Activated CD4-positive, alpha-beta T cell treated with anti-CD3 and anti-CD28 coated beads, Interleukin-2, Interleukin-6, amounts not matched to agents 100 ng/mL and 50 ng/mL, durations not matched to agents 16 hours and 8 hours (primary cell): ENCODE measurements at places on chromosomes 6 and 20.
A peak's percentile ranks its signal among the peaks of the same experiment; 100 is the strongest.

GRCh38 chr6:105988321-105988720 lies 97.8 kb upstream of the PRDM1 start:
- DNase-seq, result no peak

DNA sequence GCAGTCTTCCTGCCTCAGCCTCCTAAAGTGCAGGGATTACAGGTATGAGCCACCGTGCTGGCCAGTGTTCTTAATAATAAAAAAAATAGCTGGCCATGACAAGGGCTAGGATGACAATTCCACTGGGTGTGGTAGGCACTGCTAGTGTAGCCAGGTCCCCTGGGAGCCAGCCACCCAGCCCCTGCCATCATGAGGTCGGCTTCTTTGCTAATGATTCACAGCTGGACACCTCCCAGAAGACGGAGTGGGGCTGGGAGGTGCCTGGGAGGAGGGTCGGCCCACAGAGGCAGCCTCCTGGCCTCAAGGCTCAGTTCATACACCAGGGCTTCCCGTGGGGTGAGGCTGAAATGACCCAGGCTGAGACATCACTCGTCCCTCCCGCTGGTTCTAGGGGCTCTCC lies 230.4 kb downstream of the TAF4 start:
- DNase-seq, result no peak

GRCh38 chr6:79249136-79249535 lies 14.7 kb upstream of the HMGN3 start:
- DNase-seq, result no peak

GRCh38 chr6:44925100-44925739 lies 402.9 kb upstream of the RUNX2 start:
- peak; percentile 65 for DNase-seq

DNA sequence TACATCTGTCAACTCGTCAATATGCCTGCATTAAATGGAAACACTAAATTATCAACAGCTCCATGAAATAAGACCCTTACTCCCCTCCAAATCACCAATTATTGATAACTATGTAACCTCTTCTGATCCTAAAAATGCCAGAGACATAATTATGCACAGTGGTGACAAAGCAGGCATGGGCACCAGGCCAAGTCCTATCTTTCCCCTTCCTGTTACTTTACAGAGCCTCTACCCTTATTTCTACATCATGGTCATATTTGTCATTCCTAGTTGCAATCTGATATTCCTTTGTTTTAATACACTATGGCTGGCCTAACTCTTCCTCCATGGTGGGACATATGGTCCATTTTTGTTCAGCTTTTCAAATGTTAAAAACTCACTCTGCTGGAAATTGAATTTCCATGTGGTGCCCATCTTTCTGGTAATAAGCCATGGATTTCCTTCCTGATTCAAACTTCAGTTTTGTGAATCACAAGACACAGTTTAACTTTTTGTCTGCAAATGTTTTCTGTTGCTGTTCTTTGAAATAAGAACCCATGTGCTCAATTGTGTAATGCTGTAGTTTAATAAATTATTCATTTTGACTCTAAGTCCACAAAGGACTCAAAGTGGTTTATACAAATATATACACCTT lies 41.8 kb upstream of the ARFGEF2 start:
- DNase-seq, result no peak

- no peak for DNase-seq
Measured at GRCh38 chr20:58923117-58923712, 57.8 kb upstream of the NELFCD start.

GRCh38 chr6:91094806-91095475 lies 508.1 kb upstream of the MAP3K7 start:
- no peak for DNase-seq

GRCh38 chr6:13729891-13730290 lies 18.3 kb upstream of the RANBP9 start:
- DNase-seq, result no peak

GRCh38 chr20:44001667-44002596 lies 87.3 kb downstream of the TOX2 start:
- DNase-seq, result peak; percentile 50

GRCh38 chr20:47720636-47721427 lies 64.4 kb downstream of the SULF2 start:
- DNase-seq, result no peak

GRCh38 chr20:41361757-41362747 lies 4.6 kb downstream of the EMILIN3 start:
- DNase-seq, result no peak

DNA sequence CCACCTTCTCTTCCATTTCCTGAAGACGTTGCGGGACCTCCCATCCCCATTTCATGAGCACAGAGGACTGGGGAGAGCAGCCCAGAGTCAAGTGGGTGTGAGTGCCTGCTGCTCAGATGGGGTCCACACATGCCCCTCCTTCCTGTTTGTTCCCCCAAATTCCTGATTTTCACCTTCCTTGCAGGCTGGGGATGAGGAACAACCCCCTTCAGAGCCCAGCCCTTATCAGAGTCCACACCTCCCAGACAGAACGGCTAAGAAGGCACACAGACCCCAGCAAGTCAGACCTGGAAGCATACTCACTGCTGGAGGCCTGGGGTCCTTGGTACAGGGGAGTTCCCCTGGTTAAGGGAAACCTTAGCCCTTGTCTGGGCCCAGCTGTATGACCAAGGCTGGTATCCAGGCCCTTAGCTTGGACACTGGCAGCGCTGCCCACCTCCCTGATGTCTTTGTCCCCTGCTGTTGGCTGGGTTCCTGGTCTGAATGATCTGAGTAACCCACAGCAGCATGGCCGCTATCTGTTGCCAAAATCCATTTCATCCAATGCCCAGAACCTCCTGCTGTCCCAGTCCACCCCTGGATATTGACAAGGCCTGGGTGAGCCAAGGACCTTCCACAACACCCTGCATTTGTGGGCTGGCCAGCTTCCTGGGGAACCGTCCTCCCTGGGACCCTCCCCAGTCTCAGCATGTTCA lies 230.9 kb downstream of the SYNDIG1 start:
- no peak for DNase-seq

GRCh38 chr20:31570735-31571617 lies 34.1 kb upstream of the ID1 start:
- DNase-seq, result no peak

- DNase-seq, result no peak
Measured at GRCh38 chr20:50815162-50815989, 20.5 kb downstream of the BCAS4 start.

DNA sequence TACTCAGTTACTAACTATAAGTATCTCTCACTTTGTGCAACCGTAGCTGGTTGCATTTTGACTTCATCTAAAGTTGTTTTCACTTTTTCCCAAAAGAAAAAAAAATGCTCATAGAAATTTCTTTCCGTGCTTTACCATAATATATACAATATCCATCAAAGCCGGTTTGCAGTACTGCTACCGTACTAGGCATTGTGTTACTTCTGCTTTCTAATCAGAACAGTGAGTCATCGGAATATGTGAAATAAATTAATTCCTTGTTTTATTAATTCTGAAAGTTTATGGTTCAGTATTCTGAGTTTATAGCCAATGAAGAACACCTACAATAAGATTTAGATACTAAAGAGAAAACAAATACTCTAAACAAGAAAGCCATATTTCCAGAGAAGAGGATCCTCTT lies 72.5 kb downstream of the TNFRSF21 start:
- DNase-seq, result no peak

GRCh38 chr6:29872791-29873190 lies 45.2 kb downstream of the HLA-G start:
- DNase-seq, result no peak

GRCh38 chr20:22385602-22386305 lies 198.6 kb downstream of the FOXA2 start:
- no peak for DNase-seq

DNA sequence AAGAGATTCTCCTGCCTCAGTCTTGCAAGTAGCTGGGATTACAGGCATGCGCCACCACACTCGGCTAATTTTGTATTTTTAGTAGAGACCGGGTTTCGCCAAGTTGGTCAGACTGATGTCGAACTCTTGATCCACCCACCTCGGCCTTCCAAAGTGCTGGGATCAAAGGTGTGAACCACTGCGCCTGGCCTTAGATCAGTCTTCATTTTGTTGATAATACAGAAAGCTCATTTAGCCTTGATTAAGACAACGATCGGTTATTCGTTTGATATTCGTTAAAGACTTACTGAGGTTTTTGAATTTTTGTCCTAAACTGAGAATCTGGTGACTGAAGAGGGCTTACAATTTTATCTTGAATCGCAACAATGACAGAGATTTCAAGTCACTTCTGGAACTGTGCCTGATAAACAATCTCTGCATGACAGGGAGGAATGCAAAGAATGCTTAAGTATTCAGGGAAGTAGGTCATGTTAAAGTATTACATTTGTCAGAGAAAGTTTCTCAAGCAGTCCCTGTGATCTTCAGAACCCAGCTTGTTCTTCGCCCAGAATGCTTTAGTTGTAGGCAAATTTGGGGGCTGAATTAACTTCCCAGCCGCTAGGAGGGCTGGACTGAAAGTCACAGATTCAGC lies 14.8 kb downstream of the AKAP12 start:
- DNase-seq, result no peak

GRCh38 chr6:167720456-167721285 lies 106.0 kb upstream of the AFDN start:
- no peak for DNase-seq

- DNase-seq, result no peak
Measured at GRCh38 chr6:83192456-83192855, 609 bp downstream of the PGM3 start.

DNA sequence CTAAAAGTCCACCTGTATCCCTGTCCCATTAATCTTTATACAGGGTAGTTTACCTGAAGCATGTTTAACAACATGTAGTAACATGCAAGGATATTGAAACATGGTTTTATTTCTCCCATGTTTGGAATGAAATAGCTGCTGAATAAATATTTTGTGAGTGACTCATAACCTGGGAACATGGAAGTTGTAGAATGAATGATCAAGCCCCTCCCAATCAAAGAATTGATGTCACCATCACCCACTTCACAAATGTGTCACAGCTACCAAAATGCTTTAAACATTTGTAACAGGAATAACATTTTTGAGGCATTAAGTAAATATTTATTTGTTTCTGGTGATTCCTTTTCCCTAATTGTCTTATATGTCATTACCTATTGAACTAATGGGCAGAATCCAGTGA lies 58.9 kb upstream of the TNFAIP3 start:
- DNase-seq, result no peak

- no peak for DNase-seq
Measured at GRCh38 chr20:35637276-35637675, 21.6 kb downstream of the SPAG4 start.

- no peak for DNase-seq
Measured at GRCh38 chr6:166408936-166409755, 26.4 kb upstream of the MPC1 start.

DNA sequence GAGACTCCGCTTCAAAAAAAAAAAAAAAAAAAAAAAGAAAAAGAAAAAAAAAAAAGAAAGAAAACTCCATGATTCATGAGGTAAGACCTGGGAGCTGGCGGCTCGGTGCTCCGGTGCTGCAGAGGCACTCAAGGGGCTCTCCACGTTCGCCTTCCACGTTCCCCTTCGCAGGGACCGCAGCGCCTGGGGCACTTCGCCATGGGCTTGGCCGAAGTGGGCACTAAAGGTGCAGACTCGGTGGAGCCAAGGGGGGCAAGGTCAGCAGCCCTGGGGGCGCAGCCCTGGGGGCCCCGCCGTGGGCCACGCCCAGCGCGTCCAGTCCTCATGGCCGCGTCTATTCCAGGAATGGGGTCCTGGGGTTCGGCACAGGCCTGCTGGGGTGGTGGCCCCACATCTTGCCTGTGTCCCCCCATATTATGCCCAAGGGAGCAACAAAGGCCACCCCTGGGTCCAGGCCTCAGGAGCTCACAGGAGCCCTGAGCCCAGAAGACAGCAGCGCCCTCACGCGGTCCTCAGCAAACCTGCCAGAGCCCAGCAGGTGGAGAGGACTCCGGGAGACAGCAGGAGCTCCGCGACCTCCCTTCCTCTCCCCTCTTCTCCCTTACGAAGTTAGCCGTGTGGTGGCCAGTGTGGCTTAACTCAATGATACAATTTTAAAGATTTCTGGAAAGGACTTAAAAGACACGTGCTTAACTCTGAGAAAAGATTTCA lies 21.9 kb downstream of the ZBTB46 start:
- no peak for DNase-seq

GRCh38 chr6:13762611-13763441 lies 51.2 kb upstream of the RANBP9 start:
- DNase-seq, result peak; percentile 88

GRCh38 chr20:6654513-6655252 lies 112.8 kb upstream of the BMP2 start:
- no peak for DNase-seq

DNA sequence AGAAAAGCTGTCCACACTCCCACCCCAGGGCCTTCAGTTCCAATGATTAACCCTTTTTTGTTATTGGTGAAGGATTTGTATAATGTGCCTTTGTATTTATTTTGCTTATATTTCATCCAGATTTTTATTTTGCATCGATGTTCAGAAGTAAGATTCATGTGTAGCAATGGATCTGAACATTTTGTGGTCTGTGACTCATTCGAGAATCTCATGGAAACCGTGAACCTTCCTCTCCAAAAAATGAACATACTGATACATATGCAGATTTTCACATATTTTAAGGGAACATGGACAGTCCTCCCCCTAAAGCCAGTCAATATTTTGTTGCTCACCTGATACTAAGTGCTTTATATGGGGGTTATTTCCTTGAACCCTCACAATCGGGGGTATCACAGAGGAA lies 421.8 kb upstream of the SOX4 start:
- no peak for DNase-seq

DNA sequence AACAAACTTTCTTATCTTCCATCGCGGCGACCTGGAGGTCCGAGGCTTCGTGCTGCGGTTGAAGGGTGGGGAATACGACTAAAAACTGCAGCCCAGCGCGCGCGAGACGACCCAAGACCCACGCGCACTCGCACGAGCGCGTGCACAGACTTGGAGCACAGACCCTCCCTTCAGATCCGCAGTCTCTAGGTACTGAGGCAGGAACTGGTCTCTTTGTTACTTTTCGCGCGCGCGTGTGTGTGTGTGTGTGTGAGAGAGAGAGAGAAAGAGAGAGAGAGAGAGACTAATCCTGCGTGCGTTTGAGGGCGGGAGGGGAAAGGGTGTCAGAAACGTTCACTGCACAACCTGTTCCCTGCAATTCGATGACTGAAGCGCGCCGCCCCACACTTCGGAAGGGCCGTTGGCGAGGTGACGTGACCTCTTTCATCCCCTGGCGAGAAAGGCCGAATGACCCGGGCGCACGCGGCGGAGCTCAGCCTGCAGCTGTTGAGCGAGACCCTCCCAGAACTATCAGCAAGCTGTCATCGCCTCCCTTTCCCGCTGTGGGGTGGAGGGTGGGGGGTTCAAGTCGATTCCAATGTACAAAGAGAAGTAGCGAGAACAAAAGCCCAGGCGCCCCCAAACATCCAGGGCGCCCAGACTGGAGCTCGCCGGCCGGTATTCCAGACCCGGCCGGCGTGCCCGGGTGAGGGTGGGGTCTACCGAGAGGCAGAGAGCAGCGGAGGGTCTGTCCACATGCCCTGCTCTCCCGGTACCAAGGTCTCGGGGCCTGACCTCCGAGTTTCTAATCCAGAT lies 1.5 kb upstream of the TUBB2B start:
- peak; percentile 30 for DNase-seq

DNA sequence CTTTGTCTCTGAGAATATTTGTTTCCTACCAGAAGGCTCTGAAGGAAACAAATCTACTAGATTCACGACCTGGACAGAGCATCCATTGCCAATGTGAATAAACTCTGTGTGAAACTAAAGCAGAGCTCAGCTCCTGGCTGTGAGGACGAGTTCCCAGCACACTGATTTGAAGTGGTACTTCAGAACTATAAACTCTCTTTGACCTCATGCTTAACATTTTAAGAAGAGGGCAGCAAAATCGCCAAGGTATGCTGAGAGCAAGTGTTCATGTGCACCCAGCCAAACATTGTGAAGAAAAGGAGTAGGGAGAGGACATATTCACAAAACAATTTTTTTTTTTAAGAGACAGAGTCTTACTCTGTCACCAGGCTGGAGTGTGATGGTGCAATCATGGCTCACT lies 33.7 kb upstream of the ZNF133 start:
- DNase-seq, result no peak
